ENCODE measurements at places on chromosomes 4 and X.

DNA sequence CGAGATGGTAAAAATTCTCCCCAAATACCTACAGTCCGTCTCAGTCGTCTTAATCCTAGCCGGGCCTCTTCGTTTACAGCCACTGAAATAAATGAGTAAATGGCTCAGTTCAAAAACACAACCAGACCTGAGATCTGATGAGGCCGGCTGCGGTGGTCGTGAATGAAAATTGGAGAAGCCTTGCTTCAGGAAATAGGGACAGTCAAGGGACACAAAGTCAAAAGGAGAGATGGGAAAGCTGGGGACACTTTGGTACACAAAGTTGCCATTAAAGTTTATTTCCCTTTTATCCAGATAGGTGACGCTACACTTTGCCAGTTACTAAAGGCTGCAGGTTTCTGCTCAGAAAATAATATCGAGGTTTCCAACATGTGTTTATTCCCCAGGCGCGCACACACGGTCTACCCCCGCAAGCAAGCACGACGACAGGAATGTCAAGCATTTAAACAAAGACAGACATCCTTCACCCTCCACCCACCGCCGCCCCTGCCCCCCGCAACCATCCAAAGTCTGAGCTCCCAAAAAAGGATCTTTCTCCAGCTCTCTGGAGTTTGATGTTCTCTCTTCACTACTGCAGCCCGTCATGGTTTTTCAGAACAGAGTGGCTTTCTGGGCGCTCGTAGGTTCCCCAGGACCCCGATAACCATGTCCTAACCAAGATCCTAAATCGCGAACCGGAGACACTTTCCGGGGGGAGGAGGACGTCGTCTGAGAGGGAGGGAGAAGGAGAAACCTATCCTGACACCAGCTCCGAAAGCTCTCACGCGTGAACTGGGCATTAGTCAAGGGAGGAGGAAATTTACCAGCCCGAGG is 1.3 kb upstream of the PCDH7 start:
- no peak for DNase-seq

DNA sequence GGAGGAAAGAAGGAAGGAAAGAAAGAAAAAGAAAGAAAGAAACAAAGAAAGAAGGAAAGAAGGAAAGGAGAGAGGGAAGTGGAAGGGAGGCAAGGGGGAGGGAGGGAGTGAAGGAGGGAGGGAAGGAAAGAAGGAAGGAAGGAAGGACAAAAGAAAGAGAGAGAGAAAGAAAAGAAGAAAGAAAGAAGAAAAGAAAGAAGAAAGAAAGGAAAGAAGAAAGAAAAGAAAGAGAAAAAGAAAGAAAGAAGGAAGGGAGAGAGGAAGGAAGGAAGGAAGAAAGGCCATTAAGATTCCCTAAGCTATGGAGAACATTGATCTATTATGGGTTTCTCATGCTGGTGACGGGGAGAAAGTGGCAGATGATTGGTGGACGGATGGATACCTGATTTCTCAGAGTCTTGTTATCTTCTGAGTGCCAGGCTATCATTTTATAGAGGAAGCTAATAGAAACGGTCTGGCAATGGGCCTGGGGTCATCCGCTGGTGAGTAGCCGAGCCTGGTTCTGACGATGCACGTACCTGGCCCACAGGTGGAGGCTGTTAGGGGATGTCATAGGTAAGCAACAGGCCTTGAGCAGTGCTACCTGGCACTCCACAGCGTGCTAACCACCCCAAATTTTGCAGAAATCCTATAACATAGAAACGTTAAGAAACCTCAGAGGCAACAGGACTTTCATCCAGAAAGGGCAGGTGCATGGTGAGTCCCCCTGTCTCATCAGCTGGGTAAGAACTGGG is 142.9 kb downstream of the SHOX start:
- DNase-seq: no peak

- DNase-seq: no peak
Observed at GRCh38 chr4:175071123-175071522, 153.0 kb downstream of the ADAM29 start.

GRCh38 chr4:184259866-184260265 is 42.2 kb upstream of the ENPP6 start:
- DNase-seq: no peak

- no peak for DNase-seq
Observed at GRCh38 chrX:141443922-141444321, 140.6 kb downstream of the SPANXA1 start.

GRCh38 chrX:70405003-70405402 is 18.1 kb upstream of the GDPD2 start:
- no peak for DNase-seq
